ENCODE measurements at places on chromosomes 4 and X. TPM values are rescaled to one million over a fixed set of nuclear protein-coding genes. Genes with fewer than 3 reads are reported as not detected.

The GSX2 gene
- total RNA-seq: not detected

The HSPA4L gene
- 6.2 TPM for total RNA-seq

The SORCS2 gene
- total RNA-seq: 1.1 TPM

The DGKK gene
- total RNA-seq: not detected

The NUDT11 gene
- 0.14 TPM for total RNA-seq

The TCEAL1 gene
- 25.0 TPM for total RNA-seq

The OCRL gene
- 9.3 TPM for total RNA-seq

The LARP7 gene
- 62.2 TPM for total RNA-seq

The SH2D1A gene
- not detected for total RNA-seq

The AMER1 gene
- 4.1 TPM for total RNA-seq

The ERCC6L gene
- 0.14 TPM for total RNA-seq

The UGT2B7 gene
- not detected for total RNA-seq

The DMP1 gene
- not detected for total RNA-seq

The MAGEB2 gene
- not detected for total RNA-seq

The TBX22 gene
- total RNA-seq: 0.38 TPM

The TXK gene
- total RNA-seq: 1.0 TPM

The USP17L11 gene
- total RNA-seq: not detected

The GASK1B gene
- 68.6 TPM for total RNA-seq

All from Right ventricle myocardium inferior (tissue), 1 donor.